Left colon (tissue), 2 donors: ENCODE measurements at places on chromosomes 2 and 18. TPM values are rescaled to one million over a fixed set of nuclear protein-coding genes. Genes with fewer than 3 reads are reported as not detected.

- DNase-seq = no peak
Observed at GRCh38 chr2:54634564-54635511, 88.6 kb upstream of the EML6 start.

- no peak for DNase-seq
Observed at GRCh38 chr2:9618410-9618809, 12.4 kb downstream of the YWHAQ start.

GRCh38 chr2:20040489-20041172, 10.8 kb downstream of the LAPTM4A start:
- DNase-seq = no peak

GRCh38 chr2:180987146-180987545, 6.7 kb downstream of the UBE2E3 start:
- DNase-seq = no peak

GRCh38 chr2:120579916-120580685, 155.6 kb upstream of the GLI2 start:
- DNase-seq = no peak

- no peak for DNase-seq
Observed at GRCh38 chr2:135745545-135745944, 3.9 kb downstream of the UBXN4 start.

DNA sequence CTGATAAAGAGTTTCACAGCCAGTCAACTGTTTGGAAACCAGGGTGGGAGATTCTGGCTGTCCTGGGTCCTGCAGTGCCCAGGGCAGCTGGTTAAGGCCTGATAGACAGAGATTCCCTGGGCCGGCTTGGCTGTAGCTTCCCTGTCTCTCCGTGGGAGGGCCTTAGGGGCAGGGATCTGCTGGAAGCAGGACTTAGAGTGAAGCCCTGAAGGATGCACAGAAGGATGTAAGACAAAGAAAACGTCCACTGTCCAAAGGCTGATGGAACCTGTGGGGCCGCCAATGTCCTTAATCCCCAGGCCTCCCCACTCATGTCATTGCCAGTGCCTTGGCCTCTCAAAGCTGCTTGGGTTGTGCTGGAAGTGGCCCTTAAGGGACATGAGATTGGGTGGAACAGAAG, 33.0 kb downstream of the MROH2A start:
- DNase-seq = no peak

GRCh38 chr2:77268626-77269025, 253.6 kb downstream of the LRRTM4 start:
- no peak for DNase-seq

DNA sequence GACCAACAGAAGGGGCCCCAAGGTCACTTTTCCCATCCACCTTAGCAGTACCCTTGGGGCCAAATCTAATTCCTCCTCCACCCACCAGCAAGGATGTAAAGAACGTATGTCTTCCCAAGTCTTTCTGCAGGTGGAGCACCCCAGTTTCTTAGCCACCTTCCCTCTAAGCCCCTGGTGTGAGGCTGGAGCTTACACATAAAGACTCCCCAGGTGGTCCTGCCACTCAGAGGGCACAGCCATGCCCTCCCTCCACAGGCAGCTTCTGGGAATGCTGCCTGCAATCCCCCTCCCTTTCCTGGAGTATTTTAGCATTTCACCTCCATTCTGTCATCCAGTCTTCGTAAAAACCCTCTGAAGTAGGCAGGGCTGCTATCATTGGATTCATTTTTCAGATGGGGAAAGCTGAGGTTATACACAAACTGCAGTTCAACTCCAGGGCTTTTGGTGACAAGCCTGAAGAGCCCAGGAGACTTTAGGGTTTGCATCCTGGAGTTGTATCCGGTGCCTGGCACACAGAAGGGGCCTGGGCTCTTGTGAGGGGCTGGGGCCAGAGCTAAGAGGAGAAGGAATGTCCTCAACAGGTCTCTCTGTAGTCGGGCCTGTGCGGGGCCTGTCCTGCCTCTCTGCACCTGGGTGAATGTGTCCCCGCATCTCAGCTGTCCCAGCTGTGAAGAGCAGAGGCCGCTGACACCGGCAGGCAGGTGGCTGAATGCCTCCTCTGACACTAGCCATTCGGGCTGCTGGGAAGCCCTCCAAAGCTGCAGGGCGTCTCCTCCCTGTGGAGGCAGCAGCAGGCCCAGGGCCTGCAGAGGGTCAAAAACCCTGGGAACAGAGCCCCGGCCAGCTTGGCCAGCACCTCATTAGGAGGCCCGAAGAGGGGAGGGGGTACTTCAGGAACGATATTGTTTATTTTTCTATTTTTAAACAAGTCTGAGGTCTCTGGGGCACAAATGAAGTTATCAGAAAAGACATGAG, 27.6 kb downstream of the CIB4 start:
- no peak for DNase-seq

- no peak for DNase-seq
Observed at GRCh38 chr2:128742467-128742866, 423.8 kb upstream of the HS6ST1 start.

GRCh38 chr2:203914546-203915182, 21.9 kb upstream of the ICOS start:
- DNase-seq = no peak

DNA sequence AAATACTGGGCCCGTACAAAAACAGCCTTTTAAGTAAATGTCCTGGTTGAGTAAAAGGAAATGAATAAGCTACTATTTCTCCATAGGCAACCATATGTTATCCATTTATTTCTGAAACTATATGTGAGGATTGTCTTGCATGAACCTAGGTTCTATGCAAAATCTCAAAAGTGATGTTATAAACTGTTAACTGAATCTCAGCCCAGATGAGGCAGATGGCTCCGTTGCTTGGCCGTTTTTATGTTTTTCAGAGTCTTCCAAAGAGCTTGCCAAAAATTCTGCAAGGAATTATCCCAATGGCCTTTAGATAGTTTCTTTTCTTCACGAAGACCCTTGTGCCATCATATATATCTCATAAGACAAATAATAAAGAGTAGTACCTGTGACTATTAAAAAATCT, 1669.5 kb upstream of the DDX18 start:
- DNase-seq = no peak

- no peak for DNase-seq
Observed at GRCh38 chr2:131127076-131127475, 21.9 kb downstream of the PLEKHB2 start.

DNA sequence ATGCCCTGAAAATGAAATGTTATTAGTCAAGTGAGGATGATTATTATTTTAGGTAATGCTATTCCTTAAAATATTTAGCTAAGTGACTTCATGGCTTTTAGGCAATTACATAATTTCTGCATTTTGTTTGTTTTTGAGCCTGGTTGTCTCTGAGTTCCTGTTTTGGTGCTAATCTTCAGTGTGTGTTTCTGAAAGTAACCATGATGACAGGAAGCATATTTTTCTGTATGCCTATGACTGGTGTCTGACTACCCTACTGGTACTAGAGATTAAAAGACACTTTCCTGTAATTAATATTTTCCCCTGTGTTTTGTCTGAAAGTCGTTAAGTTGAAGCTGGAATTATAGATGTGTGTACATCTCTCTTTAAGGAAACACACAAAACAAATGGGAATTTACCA, 295.0 kb upstream of the SPRED2 start:
- no peak for DNase-seq

- peak; percentile 82 for DNase-seq
Observed at GRCh38 chr2:55010149-55010591, 40.1 kb downstream of the RTN4 start.

GRCh38 chr2:11414372-11415124, 51.4 kb downstream of the E2F6 start:
- no peak for DNase-seq

GRCh38 chr2:8086357-8086756, 595.5 kb upstream of the ID2 start:
- DNase-seq = no peak

- no peak for DNase-seq
Observed at GRCh38 chr2:157903151-157903550, 27.0 kb upstream of the ACVR1 start.

DNA sequence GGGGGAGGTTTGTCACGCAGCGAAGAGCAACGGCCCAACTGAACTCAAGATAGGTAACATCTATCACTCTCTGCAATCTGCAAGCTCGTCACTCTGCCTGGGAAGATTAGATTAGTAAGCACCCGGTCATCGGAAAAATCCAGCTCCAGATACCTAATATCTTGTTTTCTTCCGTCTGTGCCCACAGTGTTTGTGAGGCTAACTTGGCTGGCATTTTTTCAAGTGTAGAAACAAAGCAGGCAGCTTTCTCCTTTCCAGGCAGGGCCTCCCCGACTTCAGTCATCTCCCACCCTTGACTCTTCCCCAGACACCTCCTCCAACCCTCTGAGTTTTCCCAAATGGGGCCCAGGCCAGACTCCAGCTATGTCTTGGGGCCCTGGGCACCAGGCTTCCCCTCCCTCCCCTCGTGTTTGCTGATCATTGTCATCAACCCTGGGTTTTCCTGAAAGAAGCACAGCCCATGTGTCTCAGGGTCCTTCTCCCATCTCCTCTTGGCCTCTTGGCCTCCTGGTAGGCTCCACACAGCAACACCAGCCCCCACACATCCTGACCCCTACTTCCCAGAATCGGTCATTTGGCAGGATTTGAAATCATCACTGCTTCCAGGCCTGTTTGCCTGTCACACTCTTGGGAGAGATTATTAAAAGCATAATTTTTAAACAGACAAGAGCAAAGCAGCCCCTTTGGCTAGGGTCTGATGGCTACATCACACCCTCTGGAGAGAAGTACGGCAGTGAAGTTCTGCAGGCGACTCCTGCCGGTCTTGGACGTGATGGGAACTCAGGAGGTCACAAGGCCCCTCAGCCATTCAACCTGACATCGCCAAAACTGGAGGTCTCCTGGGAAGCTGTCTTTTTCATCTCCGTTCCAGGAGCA, 144.9 kb upstream of the ID2 start:
- peak; percentile 25 for DNase-seq

DNA sequence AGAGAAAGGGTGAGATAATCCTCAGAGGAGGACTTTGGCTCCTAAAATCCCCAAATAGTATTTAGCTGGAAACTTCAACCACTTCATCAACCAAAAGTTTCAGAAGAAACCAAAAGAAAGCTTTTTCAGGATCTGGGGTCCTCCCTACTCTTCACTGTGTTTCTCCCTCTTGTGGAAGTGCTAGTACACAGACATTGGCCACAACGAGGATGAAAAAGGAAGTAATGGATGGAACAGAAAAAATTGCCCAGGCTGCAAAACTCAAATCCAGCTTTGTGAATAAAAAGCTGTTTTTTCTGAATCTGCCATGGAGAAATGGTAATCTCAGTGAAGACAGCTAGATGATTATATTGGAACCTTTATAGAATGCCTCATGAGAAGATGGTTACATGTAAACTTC, 4.0 kb downstream of the PID1 start:
- DNase-seq = no peak

- DNase-seq = peak; percentile 59
Observed at GRCh38 chr2:127422559-127423477, 4.6 kb downstream of the PROC start.

DNA sequence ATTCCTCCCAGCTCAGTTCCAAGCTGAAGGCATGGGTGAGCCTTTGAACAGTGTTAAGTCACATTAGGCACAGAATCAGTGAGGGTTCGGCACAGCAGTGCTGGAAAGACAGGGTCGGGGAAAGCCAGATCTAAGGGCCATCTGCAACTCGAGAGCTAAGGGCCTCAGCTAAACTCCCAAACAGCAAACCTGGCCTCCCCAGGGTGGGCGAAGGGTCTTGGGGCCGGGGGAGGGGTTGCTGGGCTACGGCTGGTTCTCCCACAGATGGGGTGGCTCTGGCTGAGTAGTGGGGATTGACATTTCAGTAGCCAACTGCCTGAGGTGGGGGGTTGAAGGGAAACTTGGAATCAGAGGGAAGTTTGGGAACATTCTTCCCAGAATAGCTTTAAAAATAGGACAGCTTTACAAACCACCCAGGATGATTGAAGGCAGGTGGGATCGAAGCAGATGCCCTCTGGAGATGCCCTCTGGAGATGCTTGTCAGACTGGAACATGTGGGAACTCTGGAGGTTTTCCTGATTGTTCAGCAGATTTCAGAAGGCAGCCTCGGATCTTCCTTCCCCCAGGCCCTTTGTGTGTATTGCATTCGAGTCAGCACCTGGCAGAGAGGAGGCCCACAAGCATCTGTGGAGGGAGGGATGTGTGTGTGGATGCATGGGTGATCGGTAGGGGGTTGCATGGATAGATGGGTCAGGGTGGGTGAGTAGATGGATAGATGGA, 156.4 kb downstream of the SMAD7 start:
- peak; percentile 9 for DNase-seq

GRCh38 chr2:171958475-171958874, 36.2 kb downstream of the HAT1 start:
- no peak for DNase-seq

DNA sequence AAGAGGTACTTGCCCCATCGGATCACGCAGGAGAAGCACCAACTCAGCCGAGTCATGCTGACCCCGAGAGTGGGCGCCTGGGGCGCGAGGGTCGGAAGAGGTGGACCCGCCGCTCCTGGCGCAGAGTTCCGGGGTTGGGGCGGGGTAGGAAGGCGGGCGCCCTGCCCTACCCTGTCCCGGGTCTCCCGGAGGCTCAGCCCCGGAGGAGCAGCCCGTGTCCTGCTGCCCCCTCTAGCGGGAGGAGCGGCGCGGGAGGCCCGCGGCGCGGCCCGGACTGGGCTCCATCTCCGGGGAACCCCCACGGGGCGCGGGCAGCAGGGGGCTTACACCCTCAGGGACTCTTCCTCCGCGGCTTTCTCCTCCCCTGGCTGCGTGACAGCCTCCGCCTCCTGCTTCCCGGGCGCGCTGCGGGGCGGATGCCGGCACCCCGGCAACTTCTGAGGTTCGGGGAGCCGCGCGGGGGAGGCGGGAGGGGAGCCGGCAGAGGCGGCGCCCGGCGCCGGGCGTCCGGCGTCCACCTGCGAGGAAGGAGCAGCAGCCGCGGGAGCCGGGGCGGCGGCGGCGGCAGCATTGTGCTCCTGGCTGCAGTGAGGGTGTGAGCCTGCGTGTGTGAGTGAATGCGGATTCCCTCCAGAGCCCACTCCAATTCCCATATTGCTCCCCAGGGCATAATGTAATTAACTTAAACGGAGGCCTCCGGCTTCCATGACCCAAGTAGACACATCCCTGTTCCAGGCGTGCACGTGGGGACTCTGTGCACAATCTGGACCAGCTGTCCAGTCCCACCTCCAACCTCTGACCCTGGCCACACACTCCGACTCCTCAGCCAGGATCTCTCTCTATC, 7.6 kb upstream of the TNS1 start:
- DNase-seq = no peak

GRCh38 chr2:203646961-203647360, 59.5 kb upstream of the CD28 start:
- no peak for DNase-seq

Gene ATP6V1C2
- total RNA-seq = 1.5 TPM

Gene REL
- total RNA-seq = 19.9 TPM

Gene UGT1A7
- total RNA-seq = 5.6 TPM

Gene CLIP4
- 7.3 TPM for total RNA-seq

Gene NCKAP5
- 5.8 TPM for total RNA-seq

Gene ANKRD62
- 0.37 TPM for total RNA-seq

Gene NETO1
- total RNA-seq = not detected

Gene REEP1
- 4.2 TPM for total RNA-seq

Gene TDRD15
- not detected for total RNA-seq

Gene COL4A3
- 0.56 TPM for total RNA-seq
